Activated T-helper 1 cell treated with anti-CD3 and anti-CD28 coated beads, Interleukin-2, amount 50 U/mL, for 16 hours (primary cell): ENCODE measurements at places on chromosomes 16 and 17.

GRCh38 chr16:72846594-72846993 is 201.3 kb downstream of the ZFHX3 start:
- no peak for DNase-seq

- no peak for DNase-seq
Observed at GRCh38 chr17:17989618-17990017, 17.0 kb downstream of the DRC3 start.

- no peak for DNase-seq
Observed at GRCh38 chr17:61627658-61628057, 36.6 kb upstream of the NACA2 start.

DNA sequence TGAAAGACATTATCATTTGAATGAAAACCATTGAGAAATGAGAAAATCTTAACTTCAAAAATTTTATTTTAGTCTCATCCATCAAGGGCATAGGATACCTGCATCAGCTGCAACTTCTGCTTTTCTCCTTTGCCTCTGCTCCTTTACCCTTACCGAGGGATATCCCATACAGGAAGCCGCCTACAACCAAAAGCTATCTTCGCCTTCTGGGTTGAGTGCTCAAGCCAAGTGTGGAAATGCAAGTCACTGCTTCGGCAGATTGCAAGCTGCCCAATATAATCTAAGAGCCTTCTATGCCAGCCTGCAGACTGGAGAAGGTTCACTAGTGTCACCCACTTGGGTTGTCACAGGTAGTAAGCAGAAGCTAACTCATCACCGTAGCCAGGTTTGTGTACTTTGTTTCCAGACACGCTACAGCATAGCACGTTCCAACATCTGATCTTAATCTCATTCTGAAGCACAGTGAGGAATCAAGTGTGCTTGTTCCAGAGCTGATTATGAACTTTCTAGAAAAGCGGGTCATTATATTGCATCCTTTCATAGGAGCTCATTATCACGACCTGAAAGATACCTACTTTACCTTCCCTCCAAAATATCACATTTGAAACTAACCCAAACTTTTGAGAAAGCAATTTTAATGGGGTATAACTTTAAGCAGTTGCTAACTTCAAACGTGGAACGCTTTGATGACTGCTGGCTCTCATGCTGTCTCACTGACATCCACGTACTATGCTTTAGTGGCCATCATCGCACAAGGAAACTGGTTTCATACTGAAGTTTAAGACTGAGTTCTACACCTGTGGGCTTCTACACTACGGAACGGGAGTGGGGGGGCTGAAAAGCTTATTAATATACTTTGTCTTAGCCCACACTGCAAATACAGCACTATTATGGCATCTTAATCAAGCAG is 8.0 kb upstream of the UNK start:
- DNase-seq, result no peak

DNA sequence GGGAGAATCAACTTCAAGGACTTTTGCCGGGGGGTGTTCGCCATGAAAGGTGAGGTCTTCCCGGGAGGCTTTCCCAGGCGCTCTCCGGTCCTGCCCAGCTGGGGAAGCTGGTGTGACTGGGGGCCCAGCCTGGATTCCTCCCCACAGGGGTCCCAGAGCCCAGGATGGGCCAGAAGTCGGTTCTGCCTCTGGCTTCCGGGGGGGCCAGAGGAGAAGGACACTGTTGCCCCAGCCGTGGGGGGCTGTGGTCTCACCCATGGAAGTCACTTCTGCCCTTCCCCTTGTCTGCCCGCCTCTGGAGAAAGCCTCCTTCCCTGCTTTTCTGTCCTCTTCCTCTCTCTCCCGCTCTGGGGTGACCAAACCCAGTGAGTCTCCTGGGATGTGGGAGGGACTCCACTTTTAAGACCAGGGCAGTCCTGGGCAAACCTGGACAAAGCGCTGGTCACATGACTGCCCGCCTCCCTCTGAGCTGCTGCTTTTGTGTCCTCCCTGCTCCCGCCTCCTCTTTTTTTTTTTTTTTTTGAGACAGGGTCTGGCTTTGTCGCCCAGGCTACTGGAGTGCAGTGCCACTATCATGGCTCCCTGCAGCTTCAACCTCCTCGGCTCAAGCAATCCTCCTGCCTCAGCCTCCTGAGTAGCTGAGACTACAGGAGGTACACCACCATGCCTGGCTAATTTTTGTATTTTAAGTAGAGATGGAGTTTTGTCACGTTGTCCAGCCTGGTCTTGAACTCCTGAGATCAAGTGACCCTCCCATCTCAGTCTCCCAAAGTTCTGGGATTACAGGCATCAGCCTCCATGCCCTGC is 40.6 kb downstream of the RAB11FIP4 start:
- DNase-seq, result no peak

DNA sequence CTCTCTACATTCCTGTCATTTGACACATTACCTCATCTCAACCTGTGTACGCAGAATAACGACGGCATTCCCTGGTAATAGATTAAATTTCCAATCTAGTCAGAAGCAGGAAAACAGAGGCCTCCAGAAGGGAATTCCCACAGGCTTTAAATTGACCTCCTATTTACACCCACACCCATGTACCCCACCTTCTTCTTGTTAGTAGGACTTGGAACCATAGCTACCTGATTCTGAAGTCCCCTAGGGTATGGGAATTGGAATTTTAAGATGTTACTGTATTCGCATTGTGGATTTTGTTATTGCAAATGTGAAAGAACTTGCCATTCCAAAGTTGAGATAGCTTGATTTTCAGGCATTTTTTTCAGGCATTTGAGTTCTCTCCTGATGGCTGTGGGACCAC is 377.5 kb upstream of the DYNLRB2 start:
- no peak for DNase-seq

DNA sequence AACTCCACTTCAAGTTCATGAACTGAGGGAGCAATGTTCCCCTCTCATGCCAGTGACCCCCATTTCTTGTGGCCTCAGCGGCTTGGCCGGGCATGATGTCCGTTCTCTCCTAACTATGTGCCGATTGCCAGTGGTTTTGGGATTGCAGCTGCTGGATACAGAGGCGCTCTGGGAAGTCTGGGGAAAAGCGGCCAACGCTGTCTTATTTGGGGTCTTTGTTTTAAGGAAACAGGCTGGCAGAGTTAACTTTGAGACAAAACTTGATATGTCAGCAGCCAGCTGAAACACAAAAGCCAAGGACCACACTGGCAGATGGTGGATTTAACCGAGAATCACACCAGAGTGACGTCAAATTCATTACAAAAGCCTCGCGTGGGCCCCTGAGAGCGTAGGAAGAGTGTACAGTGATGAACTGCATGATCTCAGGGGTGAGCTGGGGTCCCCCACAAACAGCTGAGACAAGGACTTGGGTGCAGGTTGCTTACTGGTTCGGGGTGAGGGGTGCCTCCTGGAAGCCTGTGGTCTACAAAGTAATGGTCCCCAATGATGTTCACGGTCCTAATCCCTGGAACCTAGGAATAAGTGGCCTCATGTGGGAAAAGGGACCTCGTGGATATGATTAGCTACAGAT is 180.4 kb downstream of the IRF8 start:
- DNase-seq, result no peak

DNA sequence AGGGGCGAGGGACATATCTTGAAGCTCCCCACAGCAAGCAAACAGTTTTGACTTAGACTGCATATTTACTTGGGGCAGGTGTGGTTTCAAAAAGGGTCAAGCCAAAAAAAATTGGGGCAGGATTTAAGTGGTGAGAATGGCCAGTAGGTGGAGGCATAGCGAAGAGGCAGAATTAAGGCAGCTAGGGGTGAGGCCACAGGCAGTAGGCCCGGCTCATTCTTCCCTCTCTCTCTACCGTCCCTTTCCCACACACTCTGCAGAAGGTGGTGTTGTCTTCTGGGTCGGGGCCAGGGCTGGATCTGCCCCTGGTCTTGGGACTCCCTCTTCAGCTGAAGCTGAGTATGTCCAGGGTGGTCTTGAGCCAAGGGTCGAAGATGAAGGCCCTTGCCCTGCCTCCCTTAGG is 2.6 kb downstream of the SHBG start:
- DNase-seq, result no peak

- DNase-seq, result no peak
Observed at GRCh38 chr17:28738680-28739384, 5.0 kb upstream of the TRAF4 start.

DNA sequence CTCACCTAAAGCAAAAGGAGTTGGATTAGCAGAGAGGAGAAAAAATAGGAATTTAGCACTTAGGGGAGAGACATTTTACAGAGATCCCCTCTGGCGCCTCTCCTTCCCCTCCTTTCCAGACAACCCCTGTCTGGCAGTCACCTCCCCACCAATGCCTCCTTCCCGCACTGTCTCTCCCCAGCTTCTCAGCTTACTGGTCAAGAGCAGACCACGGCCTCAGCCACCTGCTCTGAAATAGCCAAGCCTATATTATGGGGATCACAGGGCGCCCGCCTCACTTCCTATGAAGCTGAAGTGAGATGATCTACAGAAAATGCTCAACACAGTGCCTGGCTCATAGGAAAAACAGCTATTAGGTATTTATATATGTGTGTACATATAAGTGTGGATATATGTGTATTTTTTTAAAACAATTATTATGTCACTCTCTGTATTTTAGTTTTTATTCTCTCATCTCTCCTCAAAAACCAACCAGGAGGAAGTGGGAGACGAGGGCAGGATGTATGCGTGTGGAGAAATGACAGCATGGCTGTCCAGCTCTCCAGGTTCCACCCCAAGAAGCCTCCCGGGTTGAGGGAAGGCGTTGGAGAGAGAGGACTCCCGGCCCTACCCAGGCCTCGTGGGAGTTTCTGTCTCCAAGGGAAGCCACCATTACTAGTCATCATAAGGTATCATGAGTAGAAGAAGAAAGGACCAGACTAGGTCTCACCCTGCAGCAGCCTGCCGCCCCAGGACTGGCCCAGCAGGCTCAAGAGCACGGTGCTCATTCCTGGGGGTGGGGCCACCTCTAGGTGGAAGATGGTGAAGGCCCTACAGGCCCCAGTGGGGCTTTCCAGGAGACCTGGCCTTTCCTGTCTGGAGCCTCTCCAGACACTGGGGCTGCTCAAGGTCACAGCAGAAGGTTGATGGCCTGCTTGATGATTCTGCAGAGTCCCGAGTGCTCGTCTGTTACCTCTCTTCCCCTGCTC is 27.2 kb downstream of the MAP3K14 start:
- no peak for DNase-seq

DNA sequence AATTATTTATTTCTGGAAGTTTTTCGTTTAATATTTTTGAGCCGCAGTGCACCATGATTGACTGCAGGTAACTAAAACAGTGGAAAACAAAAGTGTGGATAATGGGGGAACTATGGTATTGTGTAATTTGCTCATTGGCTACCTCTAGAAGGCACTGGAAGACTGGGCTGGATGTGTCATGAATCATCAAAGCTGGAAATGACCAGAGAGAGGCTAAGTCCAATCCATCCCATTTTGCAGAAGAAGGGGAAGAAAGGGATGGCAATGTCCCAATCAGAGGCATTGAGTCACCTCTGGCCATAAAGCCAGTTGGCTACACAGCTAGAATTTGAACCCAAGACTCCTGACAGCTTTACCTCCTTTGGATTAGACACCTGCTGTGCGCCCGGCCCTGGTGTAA is 29.3 kb downstream of the GLP2R start:
- DNase-seq, result no peak

GRCh38 chr16:53129281-53130158 is 74.7 kb downstream of the CHD9 start:
- DNase-seq, result no peak

DNA sequence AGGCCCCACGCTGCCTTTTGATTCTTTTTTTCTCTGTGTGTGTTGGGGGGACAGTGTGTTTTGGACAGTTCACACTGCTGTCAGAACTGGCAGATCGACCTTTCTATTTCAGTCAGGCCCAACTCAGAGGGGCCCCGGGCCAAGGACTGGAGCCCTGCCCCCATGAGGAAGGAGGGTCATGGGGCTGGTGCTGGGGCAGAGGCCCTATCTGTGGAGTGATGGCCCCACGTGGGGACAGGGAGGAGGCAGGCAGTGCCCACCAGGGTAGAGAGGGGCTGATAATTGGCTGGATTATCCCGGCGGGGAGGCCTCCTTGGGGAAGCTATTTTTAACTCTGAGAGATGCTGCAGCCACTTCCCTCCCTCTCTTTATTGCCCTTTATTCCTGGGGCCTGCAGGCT is 5.7 kb upstream of the KCNJ12 start:
- no peak for DNase-seq

GRCh38 chr17:29716566-29716965 is 93.9 kb upstream of the CORO6 start:
- DNase-seq, result no peak

DNA sequence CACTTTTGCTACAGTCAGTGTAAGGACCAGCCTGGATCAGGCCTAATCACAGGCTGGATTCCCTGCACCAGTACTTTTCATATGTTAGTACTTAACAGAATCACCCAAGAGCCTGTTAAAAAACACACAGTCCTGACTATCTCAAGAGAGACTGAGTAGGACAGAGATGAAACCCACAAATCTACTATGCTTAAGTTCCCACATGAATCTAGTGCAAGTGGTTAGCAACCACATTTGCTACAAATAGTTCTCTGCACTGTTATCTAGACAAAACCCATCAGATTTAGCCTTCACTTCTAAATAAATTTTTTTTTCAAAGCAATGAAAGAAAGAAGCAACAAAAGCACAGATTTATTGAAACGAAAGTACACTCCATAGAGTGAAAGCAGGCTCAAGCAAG is 38.9 kb downstream of the SSH2 start:
- no peak for DNase-seq

- no peak for DNase-seq
Observed at GRCh38 chr17:43015579-43015978, 6.6 kb downstream of the VAT1 start.

DNA sequence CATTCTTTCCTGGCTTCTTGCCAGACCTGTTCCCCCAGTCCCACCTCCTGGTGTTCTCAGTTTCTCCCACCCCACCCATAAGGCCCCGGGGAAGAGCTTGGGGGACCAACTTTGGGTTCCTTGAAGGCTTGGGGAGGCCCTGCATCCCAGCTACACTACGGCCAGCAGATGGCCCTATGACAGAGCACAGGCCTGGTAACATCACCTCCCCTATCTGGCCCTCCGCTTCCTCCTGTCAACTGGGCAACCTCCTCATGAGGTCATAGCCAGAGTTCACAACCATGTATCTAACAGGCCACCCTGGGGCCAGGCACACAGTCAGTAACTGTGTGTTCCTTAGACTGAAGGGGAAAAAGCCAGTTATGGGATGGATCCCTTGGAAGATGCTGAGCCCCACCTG is 31.4 kb downstream of the MYO15A start:
- DNase-seq, result no peak

- DNase-seq, result no peak
Observed at GRCh38 chr17:75845058-75845711, 981 bp upstream of the UNC13D start.

GRCh38 chr17:82497483-82498405 is 21.8 kb upstream of the FOXK2 start:
- DNase-seq, result peak; percentile 20

DNA sequence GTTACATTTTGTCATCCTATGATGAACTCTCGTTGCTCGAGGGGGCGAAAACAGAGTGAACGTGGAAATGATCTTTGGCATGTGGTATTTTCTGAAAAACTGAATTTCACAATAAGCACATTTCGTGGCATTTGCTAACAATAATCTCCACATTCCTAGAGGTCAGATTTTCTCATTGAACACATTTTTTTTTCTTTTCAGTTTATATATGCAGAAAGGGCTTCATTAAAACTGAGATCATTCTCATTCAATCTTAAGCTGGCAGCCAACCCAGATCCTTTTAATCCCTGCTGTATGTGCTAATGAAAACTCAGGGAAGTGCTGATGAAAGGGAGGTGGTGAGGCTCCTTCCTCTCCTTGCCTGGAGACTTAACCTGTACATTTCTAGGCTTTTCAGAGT is 52.6 kb downstream of the PRKCA start:
- DNase-seq, result no peak
